Activated CD4-positive, alpha-beta T cell treated with anti-CD3 and anti-CD28 coated beads, Interleukin-2, amount 50 U/mL, for 4 hours (primary cell): ENCODE measurements at places on chromosomes 4 and X.

DNA sequence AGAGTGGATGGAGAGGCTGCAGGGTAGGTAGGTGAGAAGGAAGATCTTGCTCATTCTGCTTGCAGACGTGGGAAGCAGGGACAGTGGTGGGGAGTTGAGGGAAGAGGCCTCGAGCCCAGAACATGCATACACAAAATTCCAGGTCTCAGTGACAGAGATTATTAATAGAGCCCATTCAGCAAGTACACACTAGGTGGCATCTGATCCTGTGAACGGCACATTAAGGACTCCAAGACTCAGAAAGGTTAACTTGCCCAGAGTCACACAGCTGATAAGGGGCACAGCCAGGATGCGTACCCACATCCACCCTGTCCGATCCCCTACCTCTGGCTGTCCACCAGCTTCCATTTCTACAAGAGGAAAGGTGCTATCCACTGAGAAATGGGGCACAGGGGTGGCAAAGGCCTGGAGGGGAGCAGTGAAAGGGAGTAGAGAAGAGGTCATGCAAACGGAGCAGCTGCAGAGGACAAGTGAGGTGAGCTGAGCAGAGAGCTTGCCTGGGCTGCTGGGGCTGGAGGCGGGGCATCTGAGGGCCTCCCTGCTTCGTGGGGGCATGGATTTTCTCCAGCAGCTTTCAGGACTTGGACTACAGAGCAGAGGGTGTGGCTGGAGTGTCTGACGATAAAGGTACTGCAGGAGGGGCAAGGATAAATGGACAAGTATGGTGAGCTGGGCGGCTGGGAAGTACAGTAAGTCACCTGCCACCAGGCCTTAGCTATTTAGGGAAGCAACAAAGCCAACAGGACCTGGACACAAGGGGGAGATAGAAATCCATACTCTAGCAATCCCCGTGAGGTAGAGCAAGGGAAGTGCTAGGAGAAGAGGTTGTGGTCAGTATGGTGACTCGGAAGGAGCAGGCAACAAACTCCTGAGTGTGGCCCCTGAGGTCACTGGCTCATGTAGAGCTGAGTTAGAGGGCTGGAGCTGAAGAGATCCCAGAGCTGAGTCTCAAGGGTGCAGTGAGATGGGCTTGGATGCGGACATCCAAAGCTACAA lies 11.2 kb downstream of the IDS start:
- no peak for DNase-seq

DNA sequence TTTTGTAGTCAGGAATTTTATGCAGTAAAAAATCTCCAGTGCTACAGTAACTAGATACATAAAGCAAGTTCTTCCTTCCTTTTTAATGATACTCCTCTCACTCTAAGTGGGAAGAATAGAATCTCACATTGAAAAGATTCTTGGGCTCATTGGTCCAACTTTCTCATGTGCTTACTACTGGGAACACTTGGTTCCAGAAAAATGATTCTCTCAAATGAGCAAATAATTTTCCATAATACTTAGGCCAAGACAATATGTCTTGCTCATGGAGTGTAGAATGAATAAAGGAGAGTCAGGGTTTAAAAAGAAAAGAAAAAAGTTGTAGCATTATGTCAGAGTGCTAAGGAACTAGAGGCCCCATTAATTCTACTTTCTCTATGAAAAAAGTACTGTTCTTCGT lies 197.8 kb downstream of the RASL11B start:
- DNase-seq, result no peak

- DNase-seq, result no peak
Measured at GRCh38 chr4:146335763-146336409, 121.5 kb downstream of the REELD1 start.

DNA sequence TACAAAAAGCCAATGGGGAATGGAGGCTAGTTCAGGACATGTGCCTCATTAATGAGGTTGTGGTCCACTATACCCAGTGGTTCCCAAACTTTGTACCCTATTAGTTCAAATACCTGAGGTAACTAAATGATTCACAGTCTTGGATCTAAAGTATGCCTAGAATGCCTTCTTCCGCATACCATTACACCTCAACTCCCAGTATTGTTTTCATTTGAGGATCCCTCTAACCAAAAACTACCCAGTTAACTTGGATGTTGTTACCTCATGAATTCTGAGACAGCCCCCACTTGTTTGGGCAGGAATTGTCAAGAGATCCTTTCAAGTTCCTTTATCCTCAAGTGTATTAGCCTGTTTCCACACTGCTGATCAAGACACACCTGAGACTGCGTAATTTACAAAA lies 439.2 kb downstream of the PCDH10 start:
- DNase-seq, result no peak

- DNase-seq, result no peak
Measured at GRCh38 chr4:161869511-161869910, 294.3 kb downstream of the FSTL5 start.

DNA sequence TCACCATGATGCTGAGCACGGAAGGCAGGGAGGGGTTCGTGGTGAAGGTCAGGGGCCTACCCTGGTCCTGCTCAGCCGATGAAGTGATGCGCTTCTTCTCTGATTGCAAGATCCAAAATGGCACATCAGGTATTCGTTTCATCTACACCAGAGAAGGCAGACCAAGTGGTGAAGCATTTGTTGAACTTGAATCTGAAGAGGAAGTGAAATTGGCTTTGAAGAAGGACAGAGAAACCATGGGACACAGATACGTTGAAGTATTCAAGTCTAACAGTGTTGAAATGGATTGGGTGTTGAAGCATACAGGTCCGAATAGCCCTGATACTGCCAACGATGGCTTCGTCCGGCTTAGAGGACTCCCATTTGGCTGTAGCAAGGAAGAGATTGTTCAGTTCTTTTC lies 4.0 kb downstream of the HNRNPH2 start:
- DNase-seq, result no peak

- DNase-seq, result no peak
Measured at GRCh38 chr4:90641861-90642599, 514.8 kb downstream of the CCSER1 start.

DNA sequence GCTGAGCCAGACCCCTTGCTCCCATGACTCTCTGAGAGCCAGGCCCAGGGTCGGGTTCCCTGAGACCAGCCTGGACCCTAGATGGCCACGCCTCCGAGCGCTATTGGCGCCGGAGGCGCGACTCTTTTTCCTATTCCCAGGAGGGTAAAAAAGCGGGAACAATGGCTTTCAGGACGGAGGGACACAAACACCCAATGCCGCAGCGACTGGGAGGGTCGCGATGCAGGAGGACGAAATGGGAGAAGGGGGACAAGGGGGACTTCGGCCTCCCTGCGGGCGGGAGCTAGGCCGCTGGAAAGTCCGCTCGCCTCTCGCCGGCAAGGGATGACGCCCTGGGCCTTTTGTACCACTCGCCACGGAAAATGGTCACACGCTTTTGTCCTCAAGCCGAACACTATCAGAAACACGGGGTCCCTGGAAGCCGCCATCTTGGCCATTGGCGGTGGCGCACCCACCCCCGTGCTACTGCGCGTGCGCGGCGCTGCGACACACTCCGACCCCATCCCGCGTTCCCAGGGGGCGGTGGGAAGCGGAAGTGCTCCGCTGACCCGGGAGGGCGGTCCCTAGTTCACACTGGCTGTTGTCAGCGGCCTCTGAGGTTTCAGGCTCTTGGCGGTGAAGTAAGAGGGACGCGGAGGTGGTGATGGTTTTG lies 98.4 kb downstream of the ZNF674 start:
- DNase-seq, result peak; percentile 73

- DNase-seq, result peak; percentile 9
Measured at GRCh38 chr4:72302981-72303704, 265.9 kb downstream of the ADAMTS3 start.

DNA sequence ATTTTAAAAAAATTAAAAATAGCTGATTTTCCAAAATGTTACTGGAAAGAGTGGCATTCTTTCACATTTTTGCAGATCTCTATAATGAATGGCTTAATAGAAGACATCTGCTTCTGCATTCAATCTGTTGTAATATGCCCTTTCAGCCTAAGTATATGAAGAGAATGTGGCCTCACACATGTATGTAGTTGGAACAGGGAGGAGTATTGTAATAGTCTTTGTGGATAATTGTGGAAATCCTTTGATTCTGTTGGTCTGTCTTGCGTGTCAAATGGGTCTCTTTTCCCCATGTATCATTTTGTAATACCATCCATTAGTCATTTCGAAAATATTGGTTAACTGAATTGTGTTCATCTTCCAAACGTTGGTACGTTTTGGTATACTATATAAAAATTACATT lies 11.6 kb downstream of the TXLNG start:
- no peak for DNase-seq

- no peak for DNase-seq
Measured at GRCh38 chrX:85303544-85303943, 59.8 kb downstream of the ZNF711 start.

- DNase-seq, result no peak
Measured at GRCh38 chr4:10521424-10521823, 64.2 kb upstream of the ZNF518B start.

- DNase-seq, result peak; percentile 9
Measured at GRCh38 chrX:110407910-110408545, 49.4 kb downstream of the RTL9 start.

- no peak for DNase-seq
Measured at GRCh38 chr4:104829761-104830160, 316.9 kb upstream of the TET2 start.

DNA sequence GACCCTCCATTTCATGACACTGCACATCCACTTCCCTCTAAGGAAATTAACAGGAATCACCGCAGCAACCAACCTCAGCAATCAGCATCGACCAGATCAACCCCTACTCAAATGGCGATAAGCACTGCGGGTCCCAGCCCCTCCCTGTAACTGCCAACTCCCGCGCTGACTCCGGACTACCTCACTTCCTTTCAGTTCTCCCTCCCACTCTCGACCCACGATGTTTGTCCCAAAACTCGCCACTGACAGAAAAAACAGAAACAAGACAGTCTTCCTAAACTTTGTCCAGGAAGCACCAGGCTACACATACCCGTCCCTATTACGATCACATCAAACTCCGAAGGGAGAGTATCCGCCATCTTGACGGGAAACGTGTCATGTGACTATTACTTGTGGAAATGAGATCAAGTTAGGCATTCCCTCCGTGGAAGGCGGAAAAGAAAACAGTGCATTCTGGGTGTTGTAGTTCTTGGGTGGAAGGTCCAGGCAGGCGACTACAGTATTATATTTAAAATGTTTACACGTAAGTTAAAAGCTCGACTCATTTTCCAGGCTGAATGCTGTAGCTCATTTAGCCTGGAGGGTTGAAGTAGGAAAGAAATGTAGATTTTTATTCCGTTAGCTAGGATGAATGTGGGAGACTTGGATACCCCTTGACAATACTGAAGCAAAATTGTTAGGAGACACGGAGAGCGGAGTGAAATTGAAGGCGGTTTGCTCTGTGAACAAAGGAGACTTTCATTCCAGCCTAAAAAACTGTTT lies at the start of gene CHM:
TSS of gene CHM (minus strand) at position 385 of the 762 bp plus-strand sequence. CDS start at position 359, 26 bp downstream.
- DNase-seq, result peak; percentile 30

- DNase-seq, result no peak
Measured at GRCh38 chr4:29046186-29046585, 1674.0 kb upstream of the PCDH7 start.

DNA sequence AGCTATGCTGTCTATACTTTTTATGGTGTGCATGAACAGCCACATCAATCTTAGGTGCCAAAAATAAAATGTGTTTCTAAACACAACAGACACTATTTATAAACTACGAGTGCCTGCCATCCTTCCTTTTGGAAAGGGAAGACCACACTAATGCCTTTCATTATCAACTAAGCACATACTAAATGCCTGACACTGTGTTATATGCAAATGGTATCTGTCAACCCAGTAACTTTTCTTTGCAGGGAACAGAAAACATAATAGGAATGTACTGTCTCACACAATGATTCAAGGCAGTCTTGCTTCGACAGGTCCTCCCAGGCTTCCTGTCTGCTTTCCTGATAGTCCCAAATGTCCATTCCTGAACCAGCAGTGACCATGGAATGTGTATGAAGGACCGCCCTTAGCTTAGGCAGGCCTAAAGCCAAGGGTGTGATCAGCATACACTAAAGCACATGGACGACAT lies 43.8 kb downstream of the ADGRA3 start:
- DNase-seq, result no peak

DNA sequence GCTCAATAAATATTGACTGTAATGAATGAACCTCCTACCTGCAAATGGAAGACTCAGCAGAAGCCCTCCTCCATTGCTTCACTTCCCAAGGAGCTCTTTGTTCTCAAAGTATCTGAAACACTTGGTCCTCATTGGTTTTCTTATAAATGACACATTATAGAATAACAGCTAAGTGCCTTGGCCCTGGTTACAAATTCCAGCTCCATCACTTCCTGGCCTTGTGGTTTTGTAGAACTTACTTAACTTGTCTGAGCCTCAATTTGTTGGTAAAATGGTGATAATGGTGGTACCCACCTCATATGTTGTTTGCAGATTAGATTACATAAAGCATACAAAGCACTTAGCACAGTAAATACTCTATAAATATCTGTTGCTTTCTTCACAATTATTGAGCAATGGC lies 25.2 kb upstream of the SMIM20 start:
- no peak for DNase-seq

DNA sequence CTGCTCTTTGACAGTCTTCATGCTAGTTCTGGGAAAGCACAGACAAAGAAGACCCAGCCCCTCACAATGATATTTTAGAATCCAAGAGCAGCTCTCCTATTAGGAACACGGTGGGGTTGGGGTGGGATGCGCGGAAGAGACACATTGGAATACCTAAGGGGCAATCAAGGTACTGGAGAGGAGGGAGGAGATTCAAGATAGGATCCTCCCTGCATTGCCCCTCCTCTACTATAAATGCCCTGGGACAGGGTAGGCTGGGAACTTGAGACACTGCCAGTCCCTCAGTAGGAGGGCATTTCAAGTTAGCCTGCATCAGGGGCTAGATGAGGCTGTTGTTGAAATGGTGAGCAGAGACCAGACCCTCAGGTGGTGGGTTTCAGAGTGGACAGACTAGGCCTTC lies 5.1 kb downstream of the MAGEB17 start:
- no peak for DNase-seq

DNA sequence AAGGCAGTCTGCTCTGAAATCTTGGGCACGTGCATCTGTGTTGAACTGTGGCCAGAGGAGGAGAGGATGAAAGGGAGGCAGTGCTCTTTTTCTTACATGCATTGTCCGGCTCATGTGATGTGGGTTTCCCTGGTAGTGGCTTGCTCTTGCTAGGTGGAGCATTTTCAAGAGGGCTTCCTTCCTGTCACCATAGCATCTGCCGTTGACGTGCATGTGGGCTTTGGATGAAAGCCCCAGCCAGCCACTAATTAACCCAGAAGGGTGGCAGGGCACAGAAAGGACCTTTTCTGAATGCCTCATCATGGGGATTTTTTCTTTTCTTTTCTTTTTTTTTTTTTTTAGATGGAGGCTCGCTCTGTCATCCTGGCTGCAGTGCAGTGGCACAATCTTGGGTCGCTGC lies 121.3 kb downstream of the GPR143 start:
- no peak for DNase-seq

DNA sequence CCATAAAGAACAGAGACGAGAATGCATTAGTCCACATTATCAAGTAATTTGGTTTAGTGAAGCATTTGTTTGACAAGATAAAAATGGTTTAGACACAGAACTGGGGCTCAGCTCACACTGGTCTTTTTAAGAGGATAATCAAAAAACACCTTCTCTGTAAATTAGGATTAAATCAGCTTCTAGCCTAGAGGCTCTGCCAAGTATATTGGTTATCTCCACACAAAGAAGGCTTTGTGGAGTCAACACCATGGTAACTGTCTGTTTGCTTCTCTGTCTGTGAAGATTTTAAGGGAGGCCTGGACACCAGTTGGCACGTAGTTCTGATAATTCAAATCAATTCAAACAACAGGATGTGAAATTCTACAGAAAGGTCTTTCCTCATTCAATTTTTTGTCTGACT lies 687.0 kb downstream of the DMD start:
- DNase-seq, result no peak

GRCh38 chr4:39466747-39467146 lies 7.9 kb downstream of the LIAS start:
- DNase-seq, result no peak
